ENCODE measurements at places on chromosomes 7 and 10.
A peak's percentile ranks its signal among the peaks of the same experiment; 100 is the strongest.

GRCh38 chr7:47507522-47507921 lies 74.4 kb downstream of the TNS3 start:
- DNase-seq: no peak

- peak; percentile 35 for DNase-seq
Measured at GRCh38 chr10:43461950-43462349, 25.0 kb downstream of the ZNF487 start.

DNA sequence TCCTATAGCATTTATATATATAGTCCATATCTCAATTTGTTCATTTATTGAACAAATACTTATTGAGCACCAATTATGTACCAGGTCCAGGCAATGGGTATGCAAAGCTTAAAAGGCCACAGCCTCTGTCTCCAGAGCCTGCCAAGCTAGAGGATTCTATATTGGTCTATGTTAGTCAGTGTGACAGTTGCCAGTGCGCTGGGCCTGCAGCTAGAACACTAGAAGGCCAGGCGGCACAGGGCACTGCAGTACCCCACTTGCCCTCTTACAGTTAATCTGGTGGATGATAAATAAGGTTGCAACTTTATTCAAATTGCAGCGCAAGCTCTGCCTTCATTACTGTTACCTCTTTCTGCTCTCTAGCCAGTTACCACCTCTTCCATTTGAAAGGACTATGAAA lies 68.8 kb downstream of the PPP1R3C start:
- DNase-seq: no peak

DNA sequence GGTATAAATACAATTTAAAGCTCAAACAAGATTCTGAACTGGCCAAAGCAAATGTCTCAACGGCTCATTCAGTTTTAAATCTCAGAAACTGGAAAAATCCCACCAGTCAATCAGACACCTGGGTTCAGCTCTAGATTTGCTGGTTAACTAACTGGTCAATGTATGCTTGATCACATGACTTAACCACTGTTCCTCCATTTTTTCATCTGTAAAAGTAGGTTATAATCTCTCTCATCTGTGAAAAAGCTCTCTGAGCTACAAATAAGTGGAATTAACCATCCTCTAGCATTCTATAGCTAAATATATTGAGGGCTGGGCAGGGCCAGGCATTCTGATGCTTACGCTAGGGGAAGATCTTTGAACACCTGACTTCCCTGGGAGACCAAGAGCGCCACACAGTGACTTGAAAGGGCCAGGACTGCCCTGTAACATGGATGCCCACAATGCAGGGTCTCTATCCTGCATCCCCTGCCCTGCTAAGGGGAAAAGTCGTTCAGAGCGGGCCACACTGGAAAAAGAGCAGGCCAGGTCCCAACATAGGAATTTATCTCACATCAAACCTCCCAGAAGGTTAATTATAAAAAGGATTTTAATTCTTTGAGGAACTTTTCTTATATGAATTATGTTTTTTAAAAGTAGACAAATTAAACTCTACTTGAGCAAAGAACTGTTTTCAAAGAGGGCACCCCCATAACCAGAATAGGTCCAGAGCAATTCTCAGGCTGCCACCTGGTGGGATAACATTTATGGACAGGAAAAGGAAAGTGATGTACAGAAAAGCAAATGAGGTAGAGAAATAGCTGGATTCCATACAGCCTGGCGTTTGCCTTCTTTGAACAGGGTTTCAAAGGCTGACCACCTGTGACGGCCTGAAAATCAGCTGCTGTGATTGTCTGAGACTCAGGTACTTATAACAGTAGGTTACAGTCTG lies 1.8 kb downstream of the RP9 start:
- peak; percentile 17 for DNase-seq

DNA sequence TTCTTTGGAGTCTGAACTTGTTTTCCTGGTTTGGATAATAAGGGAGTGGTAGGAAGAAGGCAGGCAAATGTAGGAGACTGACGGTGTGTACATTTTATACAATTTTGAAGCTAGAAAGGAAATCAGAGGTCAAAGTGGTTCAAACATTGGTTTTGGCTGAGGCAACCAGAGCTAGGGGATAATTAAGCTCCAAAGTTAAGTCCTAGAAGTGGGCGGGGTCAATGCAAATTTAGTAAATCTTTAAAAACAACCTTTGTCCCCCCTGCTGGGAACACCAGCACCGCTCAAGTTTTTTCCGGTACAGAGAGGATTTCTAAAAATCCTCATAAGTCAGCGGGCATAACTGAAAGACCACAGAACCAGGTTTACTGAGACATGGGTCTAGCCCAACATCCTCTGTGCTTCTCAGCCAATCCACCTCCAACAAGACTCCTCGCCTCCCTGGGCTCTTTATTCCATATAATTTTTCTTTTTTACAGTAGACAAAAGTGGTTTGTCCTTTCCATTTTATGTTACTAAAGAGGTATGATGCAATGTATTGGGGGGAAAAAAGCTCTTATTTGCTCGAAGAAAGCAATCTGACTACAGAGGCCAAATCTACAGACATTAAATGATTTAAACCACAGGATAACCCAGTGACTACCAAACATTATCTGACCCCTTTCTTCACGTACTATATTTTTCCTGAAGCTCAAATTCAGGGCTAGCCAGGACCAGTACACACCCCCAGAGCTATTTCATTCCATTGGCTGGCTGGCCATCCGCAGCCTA lies 1.6 kb downstream of the GLUD1 start:
- DNase-seq: peak; percentile 18

- DNase-seq: no peak
Measured at GRCh38 chr10:99964791-99965190, 45.0 kb downstream of the DNMBP start.

DNA sequence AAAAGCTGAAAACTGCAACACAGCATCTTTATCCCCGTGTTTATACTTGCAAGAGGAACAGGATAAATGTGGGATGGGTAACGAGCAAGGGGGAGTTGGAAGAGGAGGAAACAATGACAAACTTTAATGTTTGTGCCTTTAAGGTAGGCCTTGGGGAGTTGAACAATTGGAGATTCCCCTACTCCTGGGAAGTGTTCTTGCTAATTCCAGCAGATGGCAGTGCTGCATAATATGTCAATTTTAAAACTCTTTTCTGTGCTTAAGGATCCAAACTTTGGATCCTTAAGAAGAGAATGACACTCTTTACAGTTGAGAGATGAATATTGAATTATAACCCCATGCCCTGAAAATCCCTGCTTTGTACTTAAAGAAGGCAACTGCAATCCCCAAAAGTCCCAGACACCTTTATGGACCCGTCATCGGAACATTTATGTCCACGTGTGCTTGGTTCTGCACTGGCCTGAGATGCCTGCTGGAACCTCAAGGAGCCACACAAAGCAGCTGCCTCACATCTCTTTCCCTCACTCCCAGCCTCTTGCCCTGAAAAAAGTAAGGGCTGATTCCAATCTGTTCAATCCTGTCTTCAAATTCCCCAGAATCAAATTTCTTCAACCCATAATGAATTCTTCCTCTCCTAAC lies 12.0 kb downstream of the IFIT5 start:
- DNase-seq: no peak

DNA sequence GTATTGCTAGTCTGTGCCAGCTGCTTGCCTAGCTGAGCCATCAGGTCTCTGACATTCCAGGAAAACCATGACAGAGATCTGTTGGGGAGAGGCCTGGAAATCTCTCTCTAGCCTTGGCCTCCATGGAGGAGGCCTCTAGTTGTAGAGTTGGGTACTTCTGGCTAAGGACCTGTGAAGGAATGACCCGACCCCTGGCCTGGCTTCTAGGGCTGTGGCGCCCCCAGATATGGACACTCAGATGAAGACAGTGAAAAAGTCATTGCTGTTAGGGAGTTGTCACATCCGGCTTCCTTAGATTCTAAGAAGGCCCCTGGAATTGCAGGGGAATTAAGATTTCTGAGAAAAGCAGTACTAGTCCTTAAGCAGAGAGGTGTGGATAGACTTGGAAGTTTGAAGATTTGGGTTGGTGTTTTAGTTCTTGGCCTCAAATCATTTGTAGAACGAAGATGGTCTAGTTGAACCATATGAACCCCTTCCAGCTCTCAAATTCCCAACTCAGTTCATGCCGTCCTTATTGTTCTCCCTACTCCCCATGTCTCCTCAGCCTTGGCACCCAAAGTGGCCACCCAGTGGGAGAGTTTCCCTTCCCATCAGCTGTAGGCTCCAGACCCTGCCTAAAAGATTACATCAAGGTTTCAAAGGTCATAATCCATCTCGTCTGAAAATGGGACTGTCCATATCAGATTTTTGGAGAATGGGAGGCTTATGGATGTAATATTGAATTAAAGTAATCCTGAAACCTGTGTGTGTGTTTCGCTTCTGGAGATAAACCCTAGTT lies 7.0 kb downstream of the HHEX start:
- DNase-seq: no peak

- no peak for DNase-seq
Measured at GRCh38 chr7:73974948-73975926, 52.7 kb upstream of the ELN start.

- no peak for DNase-seq
Measured at GRCh38 chr10:129511758-129512157, 44.7 kb downstream of the MGMT start.

DNA sequence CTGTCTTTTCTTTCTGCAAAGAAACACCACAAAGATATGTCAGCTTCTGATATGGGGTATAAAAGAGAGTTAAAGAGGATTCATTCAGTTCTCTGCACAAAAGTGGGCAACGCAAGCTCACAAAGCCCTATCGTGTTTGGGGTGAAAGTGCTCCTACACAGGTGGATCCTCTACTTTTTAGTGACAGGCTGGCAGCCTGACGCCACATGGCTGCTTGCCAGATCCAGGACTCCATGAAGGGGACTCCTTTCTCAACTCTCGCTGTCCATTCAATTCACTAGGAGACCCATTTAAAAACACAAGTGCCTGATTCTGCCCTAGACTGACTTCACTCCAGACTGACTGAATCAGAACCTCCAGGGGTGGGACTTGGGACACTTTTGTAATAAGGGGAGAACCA lies 8.0 kb downstream of the PARP12 start:
- no peak for DNase-seq

DNA sequence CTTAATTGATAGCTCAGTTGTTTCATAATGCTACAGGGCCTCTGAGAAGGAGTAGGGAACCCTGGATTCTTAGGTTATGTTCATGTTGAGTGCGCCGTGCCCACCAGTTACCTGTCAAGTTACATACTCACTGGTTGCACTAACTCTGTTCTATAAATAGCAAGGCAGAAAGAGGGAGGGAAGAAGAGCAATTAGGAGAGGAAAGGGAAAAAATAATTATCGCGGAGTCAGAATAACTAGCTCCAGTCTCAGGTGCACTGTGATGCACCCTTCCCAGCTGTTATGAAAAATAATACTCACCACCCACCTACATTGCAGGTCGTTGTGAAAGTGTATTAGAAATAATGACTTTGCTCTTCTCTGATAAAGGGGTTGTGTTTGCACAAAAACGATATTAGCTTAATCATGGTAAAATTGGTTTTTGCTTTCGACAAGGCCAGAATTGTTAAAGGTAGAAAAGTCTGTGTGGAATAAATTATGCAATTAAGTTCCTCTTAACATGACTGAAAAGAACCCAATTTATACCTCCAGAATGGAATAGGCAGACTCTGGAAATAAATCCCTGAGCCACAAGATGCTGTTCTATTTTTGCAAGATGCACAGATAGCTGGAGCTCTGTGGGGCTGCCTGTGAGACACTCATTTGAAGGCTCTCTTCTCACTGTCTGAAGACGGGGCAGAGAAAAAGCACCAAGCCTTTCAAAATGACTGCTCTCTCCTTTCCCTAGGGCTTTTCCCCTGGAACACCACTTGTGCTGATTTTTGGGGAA lies 137.6 kb upstream of the PITRM1 start:
- no peak for DNase-seq

DNA sequence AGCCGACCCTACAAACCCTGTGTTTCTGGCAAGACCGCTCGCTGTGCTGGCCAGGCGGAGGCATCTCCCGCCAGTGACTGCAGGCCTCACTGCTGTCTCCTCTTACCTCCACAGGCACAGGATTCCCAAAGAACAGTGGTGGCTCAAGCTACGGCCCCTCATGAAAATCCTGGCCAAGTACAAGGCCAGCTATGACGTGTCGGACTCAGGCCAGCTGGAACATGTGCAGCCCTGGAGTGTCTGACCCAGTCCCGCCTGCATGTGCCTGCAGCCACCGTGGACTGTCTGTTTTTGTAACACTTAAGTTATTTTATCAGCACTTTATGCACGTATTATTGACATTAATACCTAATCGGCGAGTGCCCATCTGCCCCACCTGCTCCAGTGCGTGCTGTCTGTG lies 36.2 kb downstream of the PITRM1 start:
- no peak for DNase-seq

- DNase-seq: no peak
Measured at GRCh38 chr10:16968416-16969041, 151.3 kb upstream of the RSU1 start.

- no peak for DNase-seq
Measured at GRCh38 chr7:27161214-27161720, 4.1 kb downstream of the HOXA9 start.

DNA sequence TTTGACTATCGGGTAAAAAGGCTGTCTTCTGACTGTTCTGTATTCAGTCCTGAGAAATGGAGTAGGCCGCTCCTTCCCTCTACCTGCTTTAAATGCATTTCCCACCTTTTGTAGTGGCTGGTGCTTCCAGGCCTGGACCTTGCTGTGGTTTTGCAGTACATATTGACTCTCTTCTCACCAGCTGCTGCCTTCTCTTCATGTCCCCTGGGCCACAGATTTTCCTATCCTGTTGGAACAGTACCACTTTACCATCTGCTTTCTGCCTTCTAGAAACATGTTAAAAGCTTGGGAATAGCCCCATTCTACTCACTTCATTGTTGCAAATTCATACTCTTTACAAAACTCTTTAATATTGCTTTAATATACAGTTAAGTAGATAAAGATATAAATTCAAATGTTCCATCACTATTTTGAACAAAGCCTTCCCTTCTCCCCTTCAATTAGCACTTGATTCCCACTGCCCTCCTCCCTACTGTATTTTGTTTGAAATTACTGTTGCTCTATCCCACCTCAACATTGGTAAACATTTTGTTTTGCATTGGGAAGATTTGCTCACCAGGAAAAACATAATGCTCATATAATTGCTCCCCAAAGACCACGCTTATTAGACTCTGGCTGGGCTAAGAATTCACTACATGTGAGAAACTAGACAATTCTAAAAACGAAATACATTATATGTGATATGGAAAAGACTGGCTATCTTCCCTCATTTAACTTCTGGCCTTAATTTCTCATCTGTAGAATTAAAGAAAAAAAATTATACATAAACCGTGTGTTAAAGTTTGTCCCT lies 17.3 kb upstream of the SEMA3C start:
- DNase-seq: no peak

- DNase-seq: no peak
Measured at GRCh38 chr7:105786520-105787470, 89.6 kb downstream of the ATXN7L1 start.

DNA sequence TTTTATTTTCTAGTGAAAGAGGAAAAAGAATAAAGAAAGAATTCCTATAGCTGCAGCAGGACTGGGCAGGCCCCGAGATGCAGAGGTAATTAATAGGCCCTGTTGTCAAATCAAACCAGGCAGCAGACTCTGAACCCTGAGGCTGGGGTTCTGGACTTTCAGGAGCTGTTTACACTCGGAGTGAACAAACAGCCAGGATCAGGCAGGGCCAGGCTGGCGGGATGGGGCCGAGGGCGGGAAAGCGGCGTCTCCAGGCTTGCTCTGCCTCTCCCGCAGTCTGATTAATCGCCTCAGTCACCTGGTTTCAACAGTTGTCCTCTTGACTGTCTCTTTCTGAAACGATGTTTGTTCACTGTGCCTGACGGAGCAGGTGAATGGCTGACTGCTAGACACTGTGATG lies 675.4 kb upstream of the FOXK1 start:
- no peak for DNase-seq
